ENCODE measurements at places on chromosomes 2 and 18. TPM values are rescaled to one million over a fixed set of nuclear protein-coding genes. Genes with fewer than 3 reads are reported as not detected.

Gene OTOS
- not detected for total RNA-seq

Gene STK16
- 7.0 TPM for total RNA-seq

Gene LONRF2
- total RNA-seq, result 11.3 TPM

Gene LIMS3
- 4.6 TPM for total RNA-seq

Gene ASAP2
- 13.2 TPM for total RNA-seq

Gene MEX3C
- 16.2 TPM for total RNA-seq

Gene UGT1A3
- total RNA-seq, result not detected

Gene B3GNT7
- total RNA-seq, result 4.0 TPM

Gene CCDC93
- 18.7 TPM for total RNA-seq

Gene FHOD3
- total RNA-seq, result 114 TPM

Gene DRC1
- total RNA-seq, result not detected

Gene C2orf78
- not detected for total RNA-seq

Gene SULT1C2
- total RNA-seq, result not detected

Gene GATA6
- total RNA-seq, result 95.5 TPM

Gene SP9
- total RNA-seq, result not detected

- H3K27me3 ChIP-seq, result no peaks in the 10 kb centered on the region
- H3K4me1 ChIP-seq, result no peaks in the 10 kb centered on the region
- no peak overlapping the region for H3K4me3 ChIP-seq
- no peak for DNase-seq
- no peak overlapping the region for H3K27ac ChIP-seq
Observed at GRCh38 chr2:86330001-86330400, 7.4 kb downstream of the REEP1 start.

- H3K4me1 ChIP-seq, result no peaks in the 10 kb centered on the region
- H3K4me3 ChIP-seq, result no peak overlapping the region
- no peaks in the 10 kb centered on the region for H3K27me3 ChIP-seq
- no peak for DNase-seq
- no peak overlapping the region for H3K27ac ChIP-seq
- H3K36me3 ChIP-seq, result peaks cover 9% of the 10 kb centered on the region
Observed at GRCh38 chr2:168858146-168858545, 32.1 kb downstream of the SPC25 start.

GRCh38 chr2:132656266-132656975 is 13.6 kb downstream of the LYPD1 start:
- H3K27ac ChIP-seq, result no peak overlapping the region
- H3K4me1 ChIP-seq, result no peaks in the 10 kb centered on the region
- no peaks in the 10 kb centered on the region for H3K36me3 ChIP-seq

DNA sequence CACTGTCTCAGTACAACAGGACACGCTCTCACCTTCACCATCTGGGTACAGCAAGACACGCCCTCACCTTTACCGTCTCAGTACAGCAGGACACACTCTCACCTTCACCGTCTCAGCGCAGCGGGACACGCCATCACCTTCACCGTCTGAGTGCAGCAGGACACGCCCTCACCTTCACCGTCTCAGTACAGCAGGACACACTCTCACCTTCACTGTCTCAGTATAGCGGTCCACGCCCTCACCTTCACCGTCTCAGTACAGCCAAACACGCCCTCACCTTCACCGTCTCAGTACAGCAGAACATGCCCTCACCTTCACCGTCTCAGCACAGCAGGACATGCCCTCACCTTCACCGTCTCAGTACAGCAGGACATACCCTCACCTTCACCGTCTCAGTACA is 109.9 kb upstream of the CTDP1 start:
- no peak overlapping the region for H3K4me3 ChIP-seq
- no peaks in the 10 kb centered on the region for H3K27me3 ChIP-seq
- H3K36me3 ChIP-seq, result no peaks in the 10 kb centered on the region
- no peak overlapping the region for H3K27ac ChIP-seq

GRCh38 chr18:77160515-77160914 is 27.9 kb upstream of the MBP start:
- no peak overlapping the region for H3K4me3 ChIP-seq
- H3K36me3 ChIP-seq, result no peaks in the 10 kb centered on the region
- H3K27ac ChIP-seq, result no peak overlapping the region
- H3K27me3 ChIP-seq, result no peaks in the 10 kb centered on the region
- DNase-seq, result no peak
- no peaks in the 10 kb centered on the region for H3K4me1 ChIP-seq

DNA sequence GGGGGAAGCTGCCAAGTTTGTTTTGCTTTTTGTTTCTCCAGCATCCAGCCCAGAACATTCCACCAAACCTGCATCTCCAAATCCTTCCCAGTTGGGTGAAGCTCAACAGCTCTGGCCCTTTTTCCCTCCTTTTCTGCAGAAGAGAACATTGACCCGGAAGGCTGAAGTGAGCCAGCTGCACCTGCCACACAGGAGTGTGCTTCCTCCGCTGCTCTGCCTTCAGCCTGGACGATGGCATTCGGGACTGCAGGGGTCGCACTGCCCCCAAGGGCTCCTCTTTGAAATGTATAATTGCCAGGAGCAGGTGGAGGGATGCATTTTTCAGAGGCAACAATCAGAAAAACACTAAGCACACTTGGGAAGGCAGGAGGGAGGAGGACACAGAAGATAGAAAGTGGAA is 41.8 kb downstream of the ST8SIA5 start:
- no peaks in the 10 kb centered on the region for H3K27me3 ChIP-seq
- H3K4me1 ChIP-seq, result no peaks in the 10 kb centered on the region
- no peak overlapping the region for H3K4me3 ChIP-seq
- H3K36me3 ChIP-seq, result no peaks in the 10 kb centered on the region
- no peak for DNase-seq

- no peaks in the 10 kb centered on the region for H3K27me3 ChIP-seq
- H3K4me1 ChIP-seq, result peaks cover 23% of the 10 kb centered on the region
- H3K4me3 ChIP-seq, result no peak overlapping the region
- H3K36me3 ChIP-seq, result no peaks in the 10 kb centered on the region
Observed at GRCh38 chr2:120206022-120206581, 17.1 kb downstream of the TMEM185B start.

GRCh38 chr2:156333274-156333950 is 891 bp upstream of the NR4A2 start:
- no peak for DNase-seq
- H3K27ac ChIP-seq, result peak overlapping the region; percentile 99
- no peaks in the 10 kb centered on the region for H3K4me1 ChIP-seq
- no peaks in the 10 kb centered on the region for H3K36me3 ChIP-seq

DNA sequence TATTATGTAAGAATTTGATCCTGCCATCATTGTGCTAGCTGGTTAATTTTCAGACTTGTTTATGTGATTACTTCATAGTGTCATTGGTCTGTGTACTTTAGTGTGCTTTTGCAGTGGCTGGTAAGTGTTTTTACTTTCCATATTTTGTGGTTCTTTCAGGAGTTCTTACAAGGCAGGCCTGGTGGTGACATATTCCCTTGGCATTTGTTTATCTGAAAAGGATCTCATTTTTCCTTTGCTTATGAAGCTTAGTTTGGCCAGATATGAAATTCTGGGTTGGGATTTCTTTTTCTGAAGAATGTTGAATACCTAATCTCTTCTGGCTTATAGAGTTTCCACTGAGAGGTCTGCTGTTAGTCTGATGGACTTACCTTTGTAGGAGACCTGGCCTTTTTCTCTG is 72.8 kb upstream of the MC4R start:
- H3K4me1 ChIP-seq, result no peaks in the 10 kb centered on the region
- no peak overlapping the region for H3K4me3 ChIP-seq
- H3K27ac ChIP-seq, result no peak overlapping the region
- no peak for DNase-seq
- H3K27me3 ChIP-seq, result no peaks in the 10 kb centered on the region

- DNase-seq, result no peak
- no peaks in the 10 kb centered on the region for H3K27me3 ChIP-seq
- no peak overlapping the region for H3K27ac ChIP-seq
- H3K4me3 ChIP-seq, result no peak overlapping the region
- no peaks in the 10 kb centered on the region for H3K36me3 ChIP-seq
Observed at GRCh38 chr2:10289891-10290290, 12.8 kb upstream of the HPCAL1 start.

GRCh38 chr18:8056723-8057122 is 489.6 kb downstream of the PTPRM start:
- H3K27ac ChIP-seq, result no peak overlapping the region
- no peak for DNase-seq
- H3K4me1 ChIP-seq, result no peaks in the 10 kb centered on the region
- no peaks in the 10 kb centered on the region for H3K27me3 ChIP-seq

- no peak overlapping the region for H3K27ac ChIP-seq
- H3K36me3 ChIP-seq, result no peaks in the 10 kb centered on the region
- no peaks in the 10 kb centered on the region for H3K27me3 ChIP-seq
- DNase-seq, result no peak
- H3K4me3 ChIP-seq, result no peak overlapping the region
- no peaks in the 10 kb centered on the region for H3K4me1 ChIP-seq
Observed at GRCh38 chr2:185219981-185220380, 518.6 kb upstream of the FSIP2 start.

GRCh38 chr18:10319026-10319425 is 135.4 kb upstream of the APCDD1 start:
- DNase-seq, result no peak
- H3K4me1 ChIP-seq, result no peaks in the 10 kb centered on the region
- H3K36me3 ChIP-seq, result no peaks in the 10 kb centered on the region
- H3K4me3 ChIP-seq, result no peak overlapping the region
- H3K27me3 ChIP-seq, result no peaks in the 10 kb centered on the region

GRCh38 chr2:216352653-216353270 is 19.5 kb downstream of the MARCHF4 start:
- no peaks in the 10 kb centered on the region for H3K4me1 ChIP-seq
- DNase-seq, result no peak
- no peak overlapping the region for H3K27ac ChIP-seq
- no peaks in the 10 kb centered on the region for H3K36me3 ChIP-seq
- no peak overlapping the region for H3K4me3 ChIP-seq

- H3K27ac ChIP-seq, result no peak overlapping the region
- H3K27me3 ChIP-seq, result peaks cover 59% of the 10 kb centered on the region
- peaks cover 24% of the 10 kb centered on the region for H3K4me1 ChIP-seq
Observed at GRCh38 chr2:176091329-176092258, 927 bp upstream of the HOXD13 start.

DNA sequence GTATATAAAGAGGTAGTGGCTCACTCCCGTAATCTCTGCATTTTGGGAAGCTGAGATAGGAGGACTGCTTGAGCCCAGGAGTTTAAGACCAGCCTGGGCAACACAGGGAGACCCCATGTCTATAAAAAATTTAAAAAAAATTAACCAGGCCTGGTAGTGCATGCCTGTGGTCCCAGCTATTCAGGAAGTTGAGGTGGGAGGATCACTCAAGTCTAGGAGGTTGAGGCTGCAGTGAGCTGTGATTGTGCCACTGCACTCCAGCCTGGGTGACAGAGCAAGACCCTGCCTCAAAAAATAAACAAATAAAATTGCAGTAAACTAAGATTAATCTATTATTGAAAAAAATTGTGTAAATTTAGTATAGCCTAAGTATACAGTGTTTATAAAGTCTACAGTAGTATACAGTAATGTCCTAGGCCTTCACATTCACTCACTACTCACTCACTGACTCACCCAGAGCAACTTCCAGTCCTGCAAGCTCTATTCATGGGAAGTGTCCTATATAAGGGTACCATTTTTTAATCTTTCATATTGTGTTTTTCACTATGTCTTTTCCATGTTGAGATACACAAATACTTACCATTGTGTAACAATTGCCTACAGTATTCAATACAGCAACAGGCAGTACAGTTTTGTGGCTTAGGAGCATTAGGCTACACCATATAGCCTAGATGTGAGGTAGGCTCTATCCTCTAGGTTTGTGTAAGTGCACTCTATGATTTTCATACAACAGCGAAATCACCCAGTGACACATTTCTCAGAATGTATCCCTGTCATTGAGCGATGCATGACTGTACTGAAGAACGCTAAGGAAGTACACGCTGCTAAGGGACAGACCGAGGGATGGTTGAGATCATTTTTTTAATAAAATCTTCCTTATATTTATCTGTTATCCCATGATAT is 10.4 kb upstream of the MAP4K3 start:
- no peak overlapping the region for H3K4me3 ChIP-seq
- H3K4me1 ChIP-seq, result no peaks in the 10 kb centered on the region
- no peak for DNase-seq
- no peak overlapping the region for H3K27ac ChIP-seq
- H3K36me3 ChIP-seq, result peaks cover 5% of the 10 kb centered on the region

DNA sequence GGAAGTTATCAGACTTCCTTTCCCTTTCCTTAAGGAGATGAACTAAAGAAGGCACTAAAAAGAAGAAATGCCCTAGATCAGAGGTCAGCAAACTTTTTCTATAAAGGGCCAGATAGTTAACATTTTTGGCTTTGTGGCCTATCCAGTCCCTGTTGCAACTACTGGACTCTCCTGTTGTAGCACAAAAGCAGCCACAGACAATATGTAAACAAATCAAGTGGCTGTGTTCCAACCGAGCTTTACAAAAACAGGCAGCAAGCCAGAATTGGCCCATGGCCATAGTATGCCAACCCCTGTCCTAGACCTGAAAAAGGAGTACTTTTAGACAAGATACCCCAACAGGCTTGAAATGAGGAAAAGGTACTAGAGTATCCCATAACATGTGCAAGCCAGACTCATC is 10.9 kb downstream of the NHEJ1 start:
- no peak overlapping the region for H3K4me3 ChIP-seq
- no peaks in the 10 kb centered on the region for H3K4me1 ChIP-seq
- H3K36me3 ChIP-seq, result peaks cover 10% of the 10 kb centered on the region
- H3K27ac ChIP-seq, result no peak overlapping the region
- no peaks in the 10 kb centered on the region for H3K27me3 ChIP-seq
- no peak for DNase-seq

DNA sequence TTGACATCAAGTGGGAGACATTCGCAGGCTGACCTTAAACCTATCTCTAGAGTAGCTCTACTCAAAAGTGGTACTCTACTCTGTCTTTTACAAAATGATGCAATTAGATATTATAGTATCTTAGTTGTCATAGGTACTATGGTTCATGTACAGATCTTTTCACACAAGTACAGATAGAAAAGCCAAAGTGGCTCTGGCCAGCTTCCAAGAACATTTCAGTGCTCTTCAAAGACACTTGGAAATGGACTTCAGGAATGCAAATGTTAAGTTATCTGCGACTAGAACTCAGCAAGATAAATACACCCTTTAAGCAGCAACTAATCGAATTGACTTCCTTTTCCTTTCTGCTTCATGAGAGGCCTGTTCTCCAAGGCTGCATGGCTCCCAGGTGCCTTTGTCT is 718.7 kb upstream of the FAM98A start:
- H3K27ac ChIP-seq, result no peak overlapping the region
- no peak overlapping the region for H3K4me3 ChIP-seq
- H3K36me3 ChIP-seq, result no peaks in the 10 kb centered on the region
- no peaks in the 10 kb centered on the region for H3K27me3 ChIP-seq
- no peaks in the 10 kb centered on the region for H3K4me1 ChIP-seq

GRCh38 chr2:220815698-220816097 is 756.4 kb downstream of the EPHA4 start:
- no peaks in the 10 kb centered on the region for H3K4me1 ChIP-seq
- no peaks in the 10 kb centered on the region for H3K27me3 ChIP-seq
- H3K4me3 ChIP-seq, result no peak overlapping the region
- H3K27ac ChIP-seq, result no peak overlapping the region
- H3K36me3 ChIP-seq, result no peaks in the 10 kb centered on the region

All from right atrium auricular region (tissue), 2 donors.